Activated naive CD4-positive, alpha-beta T cell treated with anti-CD3 and anti-CD28 coated beads, Interleukin-2, amount 50 U/mL, for 72 hours (primary cell): ENCODE measurements at places on chromosomes 5 and 9.

GRCh38 chr9:13992138-13993088 lies 321.5 kb downstream of the NFIB start:
- no peak for DNase-seq

- DNase-seq: no peak
These were observed 230.0 kb downstream of the AGTPBP1 start for GRCh38 chr9:85511746-85512145.

DNA sequence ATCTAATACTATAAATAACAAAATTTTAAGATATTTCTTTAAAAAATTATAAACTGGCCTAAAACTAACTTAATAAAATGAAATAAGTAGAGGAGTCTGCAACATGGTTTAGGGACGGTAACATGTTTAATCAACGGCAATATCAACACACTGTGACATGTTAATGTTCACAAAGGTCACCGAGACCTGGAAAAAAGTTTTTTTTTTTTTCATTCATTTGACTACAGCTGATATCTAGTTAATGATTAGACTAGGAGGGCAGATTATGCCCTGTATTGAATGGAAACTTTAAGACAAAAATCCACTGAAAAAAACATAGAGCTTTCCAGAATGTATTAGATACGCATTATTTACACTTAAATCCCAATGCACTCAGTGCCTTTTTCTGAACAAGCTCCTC lies 67.0 kb upstream of the CDK5RAP2 start:
- DNase-seq: no peak

DNA sequence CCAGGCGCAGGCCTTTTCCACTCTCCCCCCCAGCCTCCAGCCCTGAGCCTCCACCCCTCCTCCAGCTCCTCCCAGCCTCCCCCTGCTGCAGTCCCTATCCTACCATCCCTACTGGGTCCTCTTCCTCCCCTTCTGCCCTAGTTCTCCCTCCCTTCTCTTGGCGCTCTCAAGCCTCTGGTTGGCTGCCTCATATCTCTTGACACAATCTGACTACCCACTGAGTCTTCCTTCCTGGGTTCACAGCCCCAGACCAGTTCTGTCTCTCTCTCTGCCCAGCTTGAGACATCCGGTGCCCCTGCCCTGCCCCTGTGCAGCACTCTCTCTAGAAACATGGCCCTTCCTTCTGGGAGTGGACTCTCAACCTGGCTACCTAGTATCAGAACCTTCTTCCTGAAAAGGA lies 76.2 kb downstream of the TSPAN17 start:
- no peak for DNase-seq

- DNase-seq: no peak
These were observed 16.7 kb downstream of the TJP2 start for GRCh38 chr9:69190863-69191181.

DNA sequence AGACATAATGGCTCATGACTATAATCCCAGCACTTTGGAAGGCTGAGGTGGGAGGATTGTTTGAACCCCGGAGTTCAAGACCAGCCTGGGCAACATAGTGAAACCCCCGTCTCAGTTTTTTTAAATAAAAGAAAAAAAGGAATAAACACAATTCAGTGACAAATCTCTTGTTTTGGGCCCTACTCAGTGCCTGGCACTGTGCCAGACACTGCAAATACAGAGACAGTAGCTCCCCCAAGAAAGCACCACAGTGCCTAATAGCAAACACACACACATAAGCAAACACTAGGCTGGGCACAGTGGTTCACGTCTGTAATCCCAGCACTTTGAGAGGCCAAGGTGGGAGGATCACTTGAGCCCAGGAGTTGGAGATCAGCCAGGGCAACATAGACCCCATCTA lies 49.7 kb upstream of the GRHPR start:
- no peak for DNase-seq

DNA sequence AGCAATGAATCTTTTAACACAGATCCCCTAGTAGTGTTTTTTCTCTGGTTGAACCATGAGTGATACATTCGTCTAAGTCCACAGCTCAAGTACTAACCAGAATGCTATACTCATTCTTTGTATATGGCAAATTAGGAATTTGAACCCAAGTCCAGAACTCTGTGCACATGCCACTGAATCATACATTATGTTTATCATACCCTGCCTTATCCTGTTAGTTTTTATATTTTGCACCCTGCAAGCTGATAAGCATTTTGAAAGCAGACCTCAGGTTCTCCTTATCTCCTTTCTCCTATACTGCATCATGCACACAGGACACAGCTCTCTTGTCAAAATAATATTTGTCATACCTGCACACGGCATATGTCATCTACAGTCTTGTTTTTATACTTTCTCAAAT lies 54.6 kb upstream of the ELL2 start:
- DNase-seq: no peak

- DNase-seq: no peak
These were observed 267.0 kb upstream of the TYRP1 start for GRCh38 chr9:12425878-12426864.

- no peak for DNase-seq
These were observed 8.0 kb downstream of the STC2 start for GRCh38 chr5:173320259-173320658.

DNA sequence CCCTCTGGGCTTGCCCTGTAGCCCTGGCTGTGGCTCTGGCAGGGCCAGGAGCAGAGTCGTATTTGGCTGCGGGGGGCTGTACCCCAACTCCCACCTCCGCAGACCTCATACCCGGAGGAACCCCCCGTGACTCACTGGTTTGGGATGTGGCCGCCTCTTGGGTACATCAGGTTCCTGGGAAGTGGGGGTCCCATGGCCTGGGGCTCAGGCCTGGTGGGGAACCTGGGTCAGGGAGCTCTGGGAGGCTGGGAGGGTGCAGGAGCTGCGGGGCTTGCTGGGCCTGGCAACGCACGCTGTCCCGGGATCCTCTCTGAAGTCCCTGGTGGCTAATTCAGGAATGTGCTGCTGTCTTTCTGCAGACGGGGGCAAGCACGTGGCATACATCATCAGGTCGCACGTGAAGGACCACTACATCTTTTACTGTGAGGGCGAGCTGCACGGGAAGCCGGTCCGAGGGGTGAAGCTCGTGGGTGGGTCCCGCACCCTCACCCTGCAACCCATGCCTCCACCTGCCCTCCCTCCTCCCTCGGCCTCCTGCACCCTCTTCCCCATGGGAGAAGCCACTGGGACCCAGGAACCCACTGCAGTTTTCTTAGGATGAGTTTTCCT lies 2.4 kb downstream of the LCN1 start:
- no peak for DNase-seq

DNA sequence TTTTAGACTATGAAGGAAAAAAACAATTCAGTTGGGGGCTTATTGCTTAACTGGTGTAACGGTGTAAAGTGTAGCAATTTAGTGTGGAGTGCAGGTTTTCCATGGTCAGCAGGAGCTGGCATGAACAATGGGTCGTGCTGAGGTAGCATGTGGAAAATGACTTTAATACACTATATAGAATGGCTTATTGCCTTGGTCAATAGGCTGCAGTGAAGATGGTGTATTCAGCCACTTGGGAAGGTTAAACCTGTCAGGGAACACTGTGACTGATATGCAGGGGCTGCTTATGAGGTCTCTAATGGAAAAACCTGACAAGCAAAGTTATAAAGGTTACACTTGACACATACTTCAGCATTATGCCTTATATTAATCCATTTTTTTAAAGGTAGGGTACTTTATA lies 764.7 kb upstream of the ARRDC3 start:
- DNase-seq: no peak

DNA sequence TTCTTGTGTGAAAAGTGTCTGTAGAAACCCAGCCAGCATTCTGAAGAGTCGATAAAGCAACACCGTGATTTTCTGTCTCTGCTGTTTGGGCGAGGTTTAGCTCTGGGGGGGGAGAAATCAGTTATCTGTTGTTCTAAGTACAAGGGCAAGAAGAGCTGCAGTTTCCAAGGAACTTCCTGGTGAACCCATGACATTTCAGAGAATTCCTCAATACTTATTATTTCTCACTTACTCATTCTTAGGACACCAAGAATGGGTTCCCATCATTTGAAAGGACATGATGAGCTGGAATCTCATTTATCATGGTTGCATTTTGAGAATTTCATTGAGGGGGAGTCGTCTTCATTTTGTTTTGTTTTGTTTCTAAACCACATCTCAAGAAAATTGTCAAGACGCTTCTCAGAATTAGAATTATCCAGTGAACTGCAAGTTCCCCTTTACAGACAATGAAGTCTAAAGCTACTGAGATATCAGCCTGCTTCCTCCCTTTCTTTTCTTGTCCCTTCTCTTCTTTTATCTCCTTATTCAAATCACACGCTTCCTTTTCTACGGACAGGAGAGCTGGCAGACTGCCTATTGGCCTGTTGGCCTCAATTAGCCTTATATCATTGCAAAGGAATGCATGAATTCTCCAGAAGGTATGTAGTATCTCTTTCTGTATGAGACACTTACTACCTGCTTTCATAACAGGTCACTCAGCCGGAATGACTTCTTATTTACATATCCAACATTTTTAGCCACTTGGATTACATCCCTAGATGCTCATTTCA lies 53.7 kb downstream of the ZNF462 start:
- DNase-seq: no peak

DNA sequence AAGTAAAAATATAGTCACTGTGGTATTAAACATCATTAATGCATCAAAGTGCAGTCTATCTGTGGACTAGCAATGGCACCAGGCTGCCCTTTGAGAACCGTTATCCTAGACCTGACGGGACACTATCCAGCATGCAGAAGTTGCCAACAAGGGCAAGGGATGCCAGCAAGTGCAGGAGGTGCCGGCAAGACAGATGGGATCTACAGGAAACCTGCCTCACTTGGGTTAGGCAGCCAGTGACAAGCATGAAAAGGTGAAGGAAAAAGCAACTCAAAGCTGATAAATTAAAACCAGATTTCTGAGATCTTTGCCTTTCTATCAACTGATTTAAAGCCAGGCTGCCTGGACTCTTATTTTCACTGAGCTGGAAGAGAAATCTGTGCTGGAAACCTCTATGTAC lies 315.2 kb upstream of the PDE4D start:
- no peak for DNase-seq

- DNase-seq: no peak
These were observed 20.3 kb upstream of the TMEM171 start for GRCh38 chr5:73100109-73100508.

DNA sequence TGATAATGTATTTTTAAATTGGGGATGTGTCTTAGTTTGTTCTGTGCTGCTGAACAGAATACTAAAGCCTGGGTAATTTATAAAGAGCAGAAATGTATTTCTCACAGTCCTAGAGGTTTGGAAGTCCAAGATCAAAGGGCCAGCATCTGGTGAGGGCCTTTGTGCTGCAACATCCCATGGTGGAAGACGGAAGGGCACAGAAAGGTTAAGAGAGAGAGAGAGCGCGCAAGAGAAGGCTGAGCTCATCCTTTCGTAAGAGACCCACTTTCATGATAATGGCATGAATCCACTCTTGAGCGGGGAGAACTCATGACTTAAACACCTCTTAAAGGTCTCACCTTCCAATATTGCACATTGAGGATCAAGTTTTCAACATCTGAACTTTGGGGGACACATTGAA lies 79.1 kb upstream of the GOLM1 start:
- DNase-seq: no peak

- no peak for DNase-seq
These were observed 120.7 kb upstream of the MVB12B start for GRCh38 chr9:126205845-126206498.

GRCh38 chr5:144017119-144017518 lies 153.3 kb downstream of the YIPF5 start:
- no peak for DNase-seq

DNA sequence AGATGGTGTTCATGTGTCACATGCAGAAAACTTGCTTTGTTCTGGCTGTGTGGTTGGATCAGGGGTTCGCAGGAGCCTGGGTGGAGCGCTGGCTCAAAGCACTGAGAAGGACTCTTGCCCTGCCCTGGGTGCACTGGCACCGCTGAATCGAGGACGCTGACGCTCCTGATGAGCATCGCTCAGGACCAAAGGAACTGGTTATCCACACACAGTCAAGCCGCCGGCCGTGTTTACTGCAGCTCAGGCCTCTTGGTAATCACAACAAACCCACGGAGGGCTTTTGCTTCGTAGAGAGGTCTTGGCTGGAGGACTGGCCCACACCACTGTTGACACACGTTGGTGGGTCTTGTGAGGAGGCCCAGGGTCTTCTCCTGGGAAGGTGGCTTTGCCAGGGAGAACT lies 299.4 kb upstream of the IRX2 start:
- no peak for DNase-seq

DNA sequence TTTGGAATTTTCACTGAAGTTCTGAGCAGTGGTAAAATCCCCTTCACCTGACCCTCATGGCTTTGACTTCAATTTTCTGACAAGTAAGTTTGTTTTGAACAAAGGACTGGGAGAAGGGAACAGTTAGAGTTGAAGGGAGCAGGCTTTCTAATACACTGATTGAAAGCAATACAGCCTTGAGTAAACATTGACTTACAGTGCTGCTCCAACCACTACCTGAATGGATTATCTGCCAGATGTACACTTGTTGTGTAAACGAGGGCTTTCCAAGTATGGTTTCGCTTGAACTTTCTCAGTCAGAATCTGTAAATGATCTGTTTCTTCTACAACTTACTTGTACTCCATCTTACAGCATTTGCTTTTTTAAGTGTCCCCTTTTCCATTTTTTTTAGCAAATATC lies 1414.9 kb upstream of the NUDT12 start:
- no peak for DNase-seq

- DNase-seq: no peak
These were observed 2.1 kb upstream of the SLC12A7 start for GRCh38 chr5:1113805-1114586.

DNA sequence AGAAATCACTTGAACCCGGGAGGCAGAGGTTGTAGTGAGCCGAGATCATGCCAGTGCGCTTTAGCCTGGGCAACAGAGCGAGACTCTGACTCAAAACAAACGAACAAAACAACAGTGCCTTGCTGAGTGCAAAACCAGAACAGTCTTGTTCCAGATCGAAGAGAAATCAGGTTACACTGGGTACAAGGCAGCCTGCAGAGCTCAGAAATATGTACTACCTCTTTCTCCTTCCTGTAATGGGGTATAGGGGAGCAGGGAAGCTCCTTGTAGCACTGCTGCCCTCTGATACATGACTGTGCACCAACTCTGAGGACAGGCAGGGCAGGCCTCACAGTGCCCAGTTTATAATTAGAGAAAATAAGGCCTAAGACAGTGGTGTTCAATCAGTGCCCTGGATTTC lies 24.7 kb downstream of the TBC1D2 start:
- DNase-seq: no peak

- DNase-seq: no peak
These were observed 364.1 kb upstream of the CCNH start for GRCh38 chr5:87776785-87777184.

DNA sequence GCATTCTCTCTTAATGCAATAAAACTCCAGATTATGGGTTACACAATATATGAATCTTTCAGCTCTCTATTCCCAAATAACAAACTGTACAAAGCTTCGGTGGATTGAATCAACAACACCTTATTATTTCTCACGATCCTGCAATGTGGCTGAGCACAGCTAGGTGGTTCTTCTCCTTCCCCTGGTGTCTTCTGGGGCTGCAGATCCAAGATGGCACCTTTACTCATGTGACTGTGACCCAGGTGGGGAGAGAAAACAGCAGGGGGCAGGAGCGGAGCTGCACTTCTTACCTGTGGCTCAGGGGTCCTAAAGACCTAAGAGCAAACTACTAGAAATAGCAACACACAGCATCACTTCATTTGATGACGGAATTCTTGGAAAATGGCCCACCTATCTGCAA lies 233.1 kb downstream of the IRX1 start:
- DNase-seq: no peak
